ENCODE measurements at places on chromosomes 3 and 15. TPM values are rescaled to one million over a fixed set of nuclear protein-coding genes. Genes with fewer than 3 reads are reported as not detected.

The STXBP5L gene
- total RNA-seq, result not detected

The PP2D1 gene
- not detected for total RNA-seq

- DNase-seq, result no peak
These were observed 109.2 kb downstream of the ASB7 start for GRCh38 chr15:100711516-100712021.

- DNase-seq, result no peak
These were observed 4.2 kb downstream of the PLCL2 start for GRCh38 chr3:16888785-16889607.

GRCh38 chr3:49882166-49882565, 12.5 kb upstream of the CAMKV start:
- DNase-seq, result no peak

DNA sequence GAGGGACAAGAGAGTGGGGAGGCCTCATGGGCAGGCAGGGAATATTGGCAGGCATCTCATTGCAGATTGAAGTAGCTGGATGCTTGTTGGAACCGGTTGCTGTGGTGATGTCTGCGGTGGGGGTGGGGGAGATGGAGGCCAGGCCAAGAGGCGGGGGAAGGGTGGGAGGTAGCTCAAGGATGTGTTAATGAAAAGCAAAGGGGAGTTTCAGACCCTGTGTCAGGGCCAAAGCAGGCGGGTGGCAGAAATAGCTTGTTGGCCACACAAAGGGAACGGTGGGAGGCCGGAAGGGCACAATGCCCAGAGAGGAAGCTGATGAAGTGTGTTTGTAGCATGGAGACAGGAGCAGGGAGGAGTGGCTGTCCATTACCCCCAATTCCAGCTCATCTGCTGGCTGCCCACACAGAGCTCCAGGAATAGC, 28.0 kb downstream of the CCDC33 start:
- DNase-seq, result no peak
